ENCODE measurements at places on chromosomes 3 and 15. TPM values are rescaled to one million over a fixed set of nuclear protein-coding genes. Genes with fewer than 3 reads are reported as not detected.

- H3K27ac ChIP-seq: no peak overlapping the region
- peak; percentile 17 for DNase-seq
- no peaks in the 10 kb centered on the region for H3K27me3 ChIP-seq
- H3K4me1 ChIP-seq: no peaks in the 10 kb centered on the region
- no peaks in the 10 kb centered on the region for H3K36me3 ChIP-seq
Observed at GRCh38 chr15:65209701-65210643, 1.3 kb downstream of the CILP start.

EIF4E3 gene
- total RNA-seq: 1.1 TPM

DNA sequence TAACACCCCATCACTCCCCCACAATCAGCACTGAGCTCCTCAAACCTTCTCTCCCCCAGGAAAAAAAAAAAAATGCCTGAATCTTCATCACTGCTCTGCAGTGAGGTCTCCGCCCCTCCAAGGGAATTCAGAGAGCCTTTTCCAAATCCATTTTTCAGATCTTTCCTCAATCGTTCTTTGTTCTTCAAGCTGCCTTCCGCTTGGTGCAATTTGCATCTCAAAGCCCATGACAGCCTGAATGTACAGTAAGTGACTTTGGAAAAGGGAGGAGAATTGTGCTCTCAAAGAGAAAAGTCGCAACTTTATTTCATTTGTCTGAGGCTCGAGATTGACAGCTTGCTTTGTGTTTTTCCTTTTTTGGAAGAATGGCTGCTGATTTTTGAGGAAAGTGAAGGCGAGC, 75.0 kb downstream of the CORO2B start:
- H3K36me3 ChIP-seq: no peaks in the 10 kb centered on the region
- H3K4me3 ChIP-seq: no peak overlapping the region
- no peak overlapping the region for H3K27ac ChIP-seq
- no peak for DNase-seq
- peaks cover 8% of the 10 kb centered on the region for H3K4me1 ChIP-seq

- H3K4me1 ChIP-seq: no peaks in the 10 kb centered on the region
- peaks cover 10% of the 10 kb centered on the region for H3K27me3 ChIP-seq
- no peak overlapping the region for H3K27ac ChIP-seq
- DNase-seq: peak; percentile 32
Observed at GRCh38 chr3:42723219-42723618, 20.6 kb upstream of the HHATL start.

GRCh38 chr15:38549222-38549621, 15.4 kb downstream of the RASGRP1 start:
- peak overlapping the region; percentile 10 for H3K27ac ChIP-seq
- peaks cover 28% of the 10 kb centered on the region for H3K4me1 ChIP-seq
- DNase-seq: peak; percentile 73
- H3K36me3 ChIP-seq: no peaks in the 10 kb centered on the region

GRCh38 chr15:58988006-58988785, 733 bp downstream of the RNF111 start:
- no peaks in the 10 kb centered on the region for H3K27me3 ChIP-seq
- DNase-seq: peak; percentile 77
- peak overlapping the region; percentile 97 for H3K4me3 ChIP-seq
- H3K27ac ChIP-seq: peak overlapping the region; percentile 71

KBTBD12 gene
- not detected for total RNA-seq

DNA sequence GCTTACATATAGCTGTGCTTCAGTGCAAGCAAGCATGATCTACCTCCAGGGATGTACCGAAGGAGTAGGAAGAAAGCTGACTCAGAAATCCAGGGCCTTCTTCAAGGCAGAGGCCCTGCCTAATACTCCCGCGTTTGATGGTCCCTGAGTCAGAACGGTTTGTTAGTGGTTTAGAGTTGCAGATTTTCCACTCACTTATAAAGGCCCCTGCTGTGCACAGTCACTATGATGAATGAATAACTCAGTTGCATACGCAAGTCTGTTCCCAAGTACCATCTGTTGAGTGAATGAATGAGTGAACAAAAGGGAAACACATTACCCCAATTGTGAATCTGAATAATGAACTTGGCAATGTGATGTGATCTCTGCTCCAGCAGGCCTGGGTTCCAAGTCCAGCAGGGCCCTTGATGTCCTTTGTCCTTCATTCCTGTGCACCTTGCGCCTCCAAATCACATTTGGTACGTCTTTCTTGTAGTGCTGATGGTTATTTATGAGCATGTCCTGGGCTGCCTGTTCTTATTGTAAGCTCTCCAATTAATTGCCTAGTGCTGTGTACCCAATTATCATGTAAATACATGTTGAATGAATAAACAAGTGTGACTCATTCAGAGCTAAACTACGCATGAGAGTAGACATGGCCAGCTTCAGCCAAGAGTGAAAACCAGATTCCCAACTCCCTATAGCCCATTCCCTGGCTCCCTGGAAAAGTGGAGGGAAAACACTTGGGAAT, 85.3 kb upstream of the LIMD1 start:
- peak overlapping the region; percentile 92 for H3K27ac ChIP-seq
- peaks cover 17% of the 10 kb centered on the region for H3K4me1 ChIP-seq
- H3K36me3 ChIP-seq: no peaks in the 10 kb centered on the region
- H3K27me3 ChIP-seq: no peaks in the 10 kb centered on the region
- no peak overlapping the region for H3K4me3 ChIP-seq

DNA sequence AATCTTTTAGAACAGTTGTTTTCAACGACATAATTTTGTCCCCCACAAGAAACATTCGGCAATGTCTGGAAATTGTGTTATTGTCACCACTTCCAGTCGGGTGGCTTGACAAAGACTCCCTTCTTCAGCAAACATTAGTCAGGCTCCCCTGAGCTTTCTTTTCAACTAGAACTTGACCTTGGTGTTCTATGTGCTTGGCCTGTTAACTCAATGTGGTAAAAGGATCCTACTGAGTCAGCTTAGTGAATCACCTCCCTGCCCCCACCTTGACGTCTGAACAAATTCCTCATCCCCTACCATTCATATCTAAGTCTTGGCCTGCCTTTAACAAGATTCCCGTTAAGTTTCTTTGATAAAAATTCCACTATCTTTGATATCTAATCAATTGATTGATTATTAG, 465.0 kb upstream of the ROBO1 start:
- no peaks in the 10 kb centered on the region for H3K36me3 ChIP-seq
- no peaks in the 10 kb centered on the region for H3K4me1 ChIP-seq
- no peaks in the 10 kb centered on the region for H3K27me3 ChIP-seq
- H3K4me3 ChIP-seq: no peak overlapping the region
- peak overlapping the region; percentile 32 for H3K27ac ChIP-seq

ERICH6 gene
- total RNA-seq: not detected

DNA sequence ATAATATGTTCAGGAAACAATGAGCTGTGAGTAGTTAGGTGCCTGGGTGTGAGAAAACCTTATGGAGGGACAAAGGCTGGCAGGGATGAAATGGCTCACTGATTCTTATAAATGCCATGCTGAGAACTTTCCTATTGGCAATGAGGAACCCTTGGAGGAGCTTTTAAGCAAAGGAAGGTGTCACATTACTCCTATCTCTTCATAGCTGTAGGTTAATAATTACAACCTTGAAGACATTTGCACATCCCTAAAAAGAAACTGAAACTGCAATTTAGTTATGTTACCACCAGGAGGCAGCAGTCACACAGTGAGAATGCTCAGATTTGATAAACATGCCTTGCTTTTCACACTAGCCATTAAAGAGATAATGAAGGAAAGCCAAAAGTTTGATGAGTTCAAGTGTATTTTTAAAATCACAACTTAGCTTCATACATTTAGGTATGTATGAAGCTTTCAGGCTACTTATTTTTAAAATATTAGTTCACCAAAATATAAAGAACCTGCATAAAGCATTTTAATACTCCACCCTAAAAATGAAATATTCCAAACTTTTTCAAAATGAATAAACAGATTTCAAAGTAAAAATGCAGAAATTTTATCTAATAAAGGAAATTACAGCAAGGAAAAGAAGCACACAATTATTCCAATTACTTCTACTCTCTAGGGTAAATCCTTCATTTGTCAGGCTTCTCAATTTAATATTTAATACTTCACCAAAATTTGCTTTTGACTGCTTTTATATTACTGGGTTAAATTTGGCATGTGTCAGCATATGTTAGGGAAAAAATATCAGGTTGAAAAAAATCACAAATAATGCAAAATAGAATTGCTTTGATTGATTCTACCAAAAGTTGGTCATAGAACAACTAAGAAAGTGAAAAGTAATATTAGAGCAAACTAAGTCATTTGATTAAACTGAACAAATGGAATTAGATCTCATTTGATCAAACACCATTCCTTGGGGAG, 136.9 kb upstream of the SLC2A2 start:
- no peaks in the 10 kb centered on the region for H3K36me3 ChIP-seq
- no peak overlapping the region for H3K4me3 ChIP-seq
- H3K4me1 ChIP-seq: peaks cover 29% of the 10 kb centered on the region
- H3K27me3 ChIP-seq: no peaks in the 10 kb centered on the region
- no peak overlapping the region for H3K27ac ChIP-seq

PGBD4 gene
- 0.76 TPM for total RNA-seq

DNA sequence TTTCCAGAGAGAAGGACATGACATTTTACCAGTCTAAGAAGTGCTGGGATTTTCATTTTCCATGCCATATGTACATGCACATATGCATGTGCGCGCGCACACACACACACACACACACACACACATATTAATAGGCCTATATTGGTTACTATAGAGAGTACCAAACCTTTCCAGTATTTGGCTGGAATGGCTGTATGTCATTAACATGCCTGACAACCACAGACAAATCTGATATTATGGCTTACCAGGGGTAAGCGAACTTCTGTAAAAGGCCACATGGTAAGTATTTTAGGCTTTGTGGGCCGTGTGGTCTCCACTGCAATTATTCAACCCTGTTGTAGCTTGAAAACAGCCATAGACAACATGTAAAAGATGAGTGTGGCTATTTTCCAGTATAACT, 97.2 kb upstream of the TSPAN3 start:
- H3K36me3 ChIP-seq: no peaks in the 10 kb centered on the region
- H3K27ac ChIP-seq: no peak overlapping the region

GRCh38 chr15:78408961-78409360, 29.1 kb upstream of the IREB2 start:
- no peak for DNase-seq
- H3K36me3 ChIP-seq: no peaks in the 10 kb centered on the region
- H3K4me1 ChIP-seq: no peaks in the 10 kb centered on the region
- no peak overlapping the region for H3K27ac ChIP-seq

- H3K4me1 ChIP-seq: peaks cover 9% of the 10 kb centered on the region
Observed at GRCh38 chr15:43436395-43436794, 56.6 kb downstream of the TP53BP1 start.

EPHB3 gene
- 3.0 TPM for total RNA-seq

CTSH gene
- total RNA-seq: 5.2 TPM

DNA sequence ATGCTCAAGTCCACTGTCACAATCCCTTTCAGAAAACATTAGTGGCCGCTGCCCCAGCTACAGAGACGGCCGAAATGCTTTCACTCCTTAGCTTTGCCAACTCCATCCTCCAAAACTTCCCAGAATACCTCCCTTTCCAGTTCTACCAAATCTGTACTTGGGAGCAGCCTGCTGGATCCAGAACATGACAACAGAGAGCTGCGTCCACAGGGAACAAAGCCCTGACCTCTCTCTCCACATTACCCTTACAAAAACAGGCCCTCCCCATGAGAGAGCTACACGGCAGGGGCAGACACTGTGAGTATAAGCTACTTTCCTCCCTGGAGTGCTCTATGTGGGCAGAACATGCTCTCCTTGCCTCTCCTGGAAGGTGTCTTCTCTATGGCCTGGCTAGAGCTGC, 6.3 kb downstream of the RBM15B start:
- peaks cover 23% of the 10 kb centered on the region for H3K36me3 ChIP-seq
- no peak overlapping the region for H3K4me3 ChIP-seq
- H3K27me3 ChIP-seq: no peaks in the 10 kb centered on the region
- H3K27ac ChIP-seq: no peak overlapping the region

CACNA2D2 gene
- not detected for total RNA-seq

DNA sequence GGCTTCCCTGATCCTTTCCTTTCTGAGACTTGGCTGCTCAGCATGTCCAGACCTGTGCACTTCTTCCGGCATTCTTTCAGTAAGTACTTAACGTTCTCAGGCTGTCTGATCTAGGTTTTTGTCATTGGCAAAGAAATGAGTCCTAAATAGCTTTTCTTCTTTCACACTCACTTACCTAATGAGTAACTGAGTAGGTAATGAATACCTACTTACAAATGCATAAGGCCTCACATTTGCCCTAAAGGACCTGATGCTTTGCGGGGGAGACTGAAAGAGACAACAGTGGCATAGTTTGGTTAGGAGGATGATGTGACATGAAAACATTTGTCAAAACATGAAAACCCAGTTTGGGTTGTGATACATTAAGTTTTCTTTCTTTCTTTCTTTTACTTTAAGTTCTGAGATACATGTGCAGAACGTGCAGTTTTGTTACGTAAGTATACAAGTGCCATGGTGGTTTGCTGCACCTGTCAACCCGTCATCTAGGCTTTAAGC, 516.7 kb upstream of the CFAP20DC start:
- no peak overlapping the region for H3K27ac ChIP-seq
- DNase-seq: no peak
- H3K4me1 ChIP-seq: peaks cover 18% of the 10 kb centered on the region
- no peak overlapping the region for H3K4me3 ChIP-seq
- no peaks in the 10 kb centered on the region for H3K36me3 ChIP-seq
- H3K27me3 ChIP-seq: no peaks in the 10 kb centered on the region

GRCh38 chr3:165919284-165919683, 82.1 kb upstream of the BCHE start:
- no peak for DNase-seq
- H3K27ac ChIP-seq: no peak overlapping the region
- no peaks in the 10 kb centered on the region for H3K36me3 ChIP-seq
- H3K4me1 ChIP-seq: no peaks in the 10 kb centered on the region

- H3K27ac ChIP-seq: no peak overlapping the region
- no peaks in the 10 kb centered on the region for H3K36me3 ChIP-seq
- DNase-seq: no peak
- no peak overlapping the region for H3K4me3 ChIP-seq
Observed at GRCh38 chr15:65307978-65308377, 3.5 kb downstream of the RNU5B-1 start.

DNA sequence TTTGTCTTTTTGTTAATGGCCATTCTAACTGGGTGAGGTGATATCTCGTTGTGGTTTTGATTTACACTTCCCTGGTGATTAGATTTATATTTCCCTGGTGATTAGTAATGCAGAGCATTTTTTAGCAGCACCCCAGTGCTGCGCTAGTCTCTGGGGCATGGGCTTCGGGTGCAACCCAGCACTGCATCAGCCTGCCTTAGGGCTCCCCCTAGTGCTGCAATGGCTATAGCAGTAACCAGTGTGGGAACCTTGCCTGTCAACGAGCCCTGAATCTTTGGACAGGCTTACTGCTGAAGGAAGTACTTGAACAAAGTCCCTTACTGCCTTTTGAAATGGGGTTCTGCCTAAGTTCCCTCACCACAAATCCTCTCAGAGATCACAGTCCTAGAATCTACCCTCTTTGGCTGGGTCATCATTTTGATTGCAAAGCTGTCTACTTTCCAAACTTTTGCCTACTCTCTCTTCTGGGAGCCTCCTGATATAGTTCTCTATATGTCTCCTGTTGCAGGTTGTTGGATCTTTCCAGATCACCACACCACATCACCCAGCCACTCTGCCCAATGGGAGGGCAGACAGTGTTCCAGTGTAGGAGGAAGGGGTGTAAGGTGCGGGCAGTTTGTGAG, 79.2 kb upstream of the CCNL1 start:
- H3K27ac ChIP-seq: no peak overlapping the region
- no peak overlapping the region for H3K4me3 ChIP-seq
- peaks cover 9% of the 10 kb centered on the region for H3K4me1 ChIP-seq
- DNase-seq: peak; percentile 73

Measured in GM23248 (cell line).